Thyroid gland (tissue), 4 donors: ENCODE measurements at places on chromosomes 4 and X. TPM values are rescaled to one million over a fixed set of nuclear protein-coding genes. Genes with fewer than 3 reads are reported as not detected.

The RBM46 gene
- total RNA-seq = 0.27 TPM

The RAB33A gene
- not detected for total RNA-seq

The GPC4 gene
- total RNA-seq = 9.8 TPM

The FGFBP1 gene
- not detected for total RNA-seq

The COX7B2 gene
- not detected for total RNA-seq

The MAGEE2 gene
- 1.1 TPM for total RNA-seq

The ARHGAP6 gene
- total RNA-seq = 51.9 TPM

The MAGED4 gene
- 3.2 TPM for total RNA-seq

The CPE gene
- 284 TPM for total RNA-seq

The IL3RA gene
- total RNA-seq = 0.89 TPM

The KCTD8 gene
- total RNA-seq = 15.4 TPM

The IL13RA1 gene
- total RNA-seq = 40.0 TPM

The CABS1 gene
- not detected for total RNA-seq

The PDE5A gene
- 32.2 TPM for total RNA-seq

The VSIG1 gene
- not detected for total RNA-seq

The ARFIP1 gene
- 44.7 TPM for total RNA-seq

The TMEM144 gene
- total RNA-seq = 25.0 TPM

The SHROOM2 gene
- 6.9 TPM for total RNA-seq

The C4orf36 gene
- total RNA-seq = 2.3 TPM

The FAM47E gene
- total RNA-seq = 10.6 TPM

The SLC38A5 gene
- total RNA-seq = 50.9 TPM

The BEX5 gene
- 22.7 TPM for total RNA-seq

The ANXA10 gene
- not detected for total RNA-seq

The GIMD1 gene
- not detected for total RNA-seq

The TGIF2LX gene
- total RNA-seq = not detected

The PCYT1B gene
- not detected for total RNA-seq

The CT45A1 gene
- total RNA-seq = not detected

The CT47B1 gene
- not detected for total RNA-seq

The TRO gene
- total RNA-seq = 27.4 TPM

The FTHL17 gene
- total RNA-seq = not detected
